ENCODE measurements at places on chromosomes 16 and 17. TPM values are rescaled to one million over a fixed set of nuclear protein-coding genes. Genes with fewer than 3 reads are reported as not detected.
A peak's percentile ranks its signal among the peaks of the same experiment; 100 is the strongest.

GRCh38 chr16:89710709-89711564, 9.4 kb upstream of the SPATA2L start:
- H3K27me3 ChIP-seq, result no peaks in the 10 kb centered on the region
- no peak overlapping the region for H3K4me3 ChIP-seq
- no peak overlapping the region for H3K27ac ChIP-seq
- H3K36me3 ChIP-seq, result no peaks in the 10 kb centered on the region
- no peak for DNase-seq
- peaks cover 17% of the 10 kb centered on the region for H3K4me1 ChIP-seq

Gene COG4
- total RNA-seq, result 39.6 TPM

Gene AGRP
- 0.09 TPM for total RNA-seq

- H3K36me3 ChIP-seq, result no peaks in the 10 kb centered on the region
- H3K4me3 ChIP-seq, result no peak overlapping the region
- H3K27me3 ChIP-seq, result no peaks in the 10 kb centered on the region
- no peaks in the 10 kb centered on the region for H3K4me1 ChIP-seq
Measured at GRCh38 chr17:68867759-68868516, 87.3 kb downstream of the ABCA8 start.

DNA sequence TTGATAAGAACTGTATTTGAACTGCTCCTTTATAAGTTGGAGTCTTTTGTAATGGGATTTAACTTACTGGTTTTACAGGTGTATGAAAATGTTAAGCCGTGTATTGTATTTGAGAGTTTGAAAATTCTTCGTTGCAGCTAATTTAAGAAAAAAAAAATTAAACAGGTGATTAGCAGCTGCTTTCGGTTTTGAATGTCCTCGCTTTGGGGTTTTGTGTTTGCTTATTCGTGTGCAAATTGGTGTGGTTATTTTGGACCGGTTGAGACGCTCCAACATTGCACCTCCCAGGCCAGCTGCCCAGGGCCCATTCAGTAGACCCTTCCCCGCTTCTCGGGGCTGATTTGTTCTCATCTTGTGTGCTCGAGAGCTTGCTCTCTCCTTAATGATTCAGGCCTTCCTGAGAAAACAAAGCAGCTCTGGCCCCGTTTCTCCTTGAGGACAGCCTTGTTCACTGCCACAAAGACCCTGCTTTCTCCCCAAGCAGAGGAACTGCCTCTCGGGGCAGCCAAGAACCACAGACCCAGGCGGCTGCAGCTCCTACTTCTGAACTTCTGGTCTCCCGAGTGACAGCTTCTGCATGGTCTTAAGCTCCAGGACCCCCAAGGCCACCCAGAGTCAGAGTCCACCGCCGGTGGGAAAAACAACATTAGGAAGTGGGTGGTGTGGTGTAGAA, 100.5 kb downstream of the MSI2 start:
- H3K27me3 ChIP-seq, result no peaks in the 10 kb centered on the region
- no peak overlapping the region for H3K4me3 ChIP-seq
- H3K27ac ChIP-seq, result peak overlapping the region; percentile 44
- peaks cover 58% of the 10 kb centered on the region for H3K4me1 ChIP-seq
- peaks cover 21% of the 10 kb centered on the region for H3K36me3 ChIP-seq

DNA sequence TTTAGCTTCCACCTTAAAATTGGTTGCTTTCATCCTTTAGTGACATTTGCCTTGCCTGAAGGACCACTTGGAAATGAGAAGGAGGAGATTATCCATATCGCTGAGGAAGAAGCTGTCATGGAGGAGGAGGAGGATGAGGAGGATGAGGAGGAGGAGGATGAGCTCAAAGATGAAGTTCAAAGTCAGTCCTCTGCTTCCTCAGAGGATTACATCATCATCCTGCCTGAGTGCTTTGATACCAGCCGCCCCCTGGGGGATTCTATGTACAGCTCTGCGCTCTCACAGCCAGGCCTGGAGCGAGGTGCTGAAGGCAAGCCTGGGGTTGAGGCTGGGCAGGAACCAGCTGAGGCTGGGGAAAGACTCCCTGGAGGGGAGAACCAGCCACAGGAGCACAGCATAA, 11.5 kb upstream of the TMEM106A start:
- H3K27ac ChIP-seq, result no peak overlapping the region
- H3K27me3 ChIP-seq, result no peaks in the 10 kb centered on the region
- no peak overlapping the region for H3K4me3 ChIP-seq
- DNase-seq, result no peak
- no peaks in the 10 kb centered on the region for H3K4me1 ChIP-seq
